ENCODE measurements at places on chromosomes 5 and 9.

- H3K27ac ChIP-seq: no peak overlapping the region
- H3K36me3 ChIP-seq: no peaks in the 10 kb centered on the region
- no peaks in the 10 kb centered on the region for H3K4me1 ChIP-seq
- H3K4me3 ChIP-seq: no peak overlapping the region
- no peaks in the 10 kb centered on the region for H3K27me3 ChIP-seq
Measured at GRCh38 chr9:78871086-78871451, 574.1 kb downstream of the PSAT1 start.

GRCh38 chr5:5437227-5438172, 15.0 kb downstream of the ICE1 start:
- no peak for DNase-seq
- H3K27ac ChIP-seq: no peak overlapping the region
- H3K4me3 ChIP-seq: no peak overlapping the region
- H3K4me1 ChIP-seq: no peaks in the 10 kb centered on the region
- H3K27me3 ChIP-seq: no peaks in the 10 kb centered on the region

GRCh38 chr9:138103111-138103848, 225.7 kb downstream of the CACNA1B start:
- no peaks in the 10 kb centered on the region for H3K27me3 ChIP-seq
- no peaks in the 10 kb centered on the region for H3K36me3 ChIP-seq
- no peak for DNase-seq
- no peaks in the 10 kb centered on the region for H3K4me1 ChIP-seq
- no peak overlapping the region for H3K4me3 ChIP-seq

- no peaks in the 10 kb centered on the region for H3K4me1 ChIP-seq
- H3K36me3 ChIP-seq: no peaks in the 10 kb centered on the region
- DNase-seq: no peak
- no peaks in the 10 kb centered on the region for H3K27me3 ChIP-seq
- no peak overlapping the region for H3K4me3 ChIP-seq
Measured at GRCh38 chr5:57911438-57911837, 428.8 kb upstream of the ACTBL2 start.

DNA sequence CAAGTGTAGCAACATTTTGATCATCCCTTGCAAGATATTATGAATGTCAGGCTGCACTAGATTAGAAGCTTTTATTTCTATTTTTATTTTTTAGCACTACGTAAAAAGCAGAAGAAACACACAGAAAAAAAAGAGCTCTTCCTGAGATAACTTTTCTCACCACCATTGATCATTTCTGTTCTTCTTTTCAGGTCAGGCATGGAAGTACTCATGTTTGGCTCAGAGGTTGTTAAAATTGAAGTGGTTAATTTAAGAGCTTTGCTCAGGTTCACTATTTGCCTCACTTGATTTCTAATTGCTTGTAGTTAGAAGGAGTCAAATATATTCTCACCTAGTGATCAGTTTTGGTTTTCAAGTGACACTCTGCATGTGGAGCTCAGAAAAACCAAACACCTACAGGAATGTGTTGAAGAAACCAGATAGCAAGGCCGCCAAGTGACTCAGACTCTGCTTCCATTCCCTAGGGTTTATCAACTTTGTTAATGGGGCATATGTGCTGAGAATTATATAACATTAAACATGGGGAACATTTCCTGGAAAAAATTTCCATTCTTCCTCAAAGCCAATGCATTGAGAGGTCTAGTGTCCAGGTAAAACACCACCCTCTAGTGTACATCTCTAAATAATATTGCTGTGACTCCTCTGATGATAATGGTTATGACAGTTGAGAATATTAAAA, 679.8 kb downstream of the CETN3 start:
- H3K4me1 ChIP-seq: no peaks in the 10 kb centered on the region
- H3K27ac ChIP-seq: no peak overlapping the region
- H3K4me3 ChIP-seq: no peak overlapping the region
- no peak for DNase-seq
- no peaks in the 10 kb centered on the region for H3K36me3 ChIP-seq

DNA sequence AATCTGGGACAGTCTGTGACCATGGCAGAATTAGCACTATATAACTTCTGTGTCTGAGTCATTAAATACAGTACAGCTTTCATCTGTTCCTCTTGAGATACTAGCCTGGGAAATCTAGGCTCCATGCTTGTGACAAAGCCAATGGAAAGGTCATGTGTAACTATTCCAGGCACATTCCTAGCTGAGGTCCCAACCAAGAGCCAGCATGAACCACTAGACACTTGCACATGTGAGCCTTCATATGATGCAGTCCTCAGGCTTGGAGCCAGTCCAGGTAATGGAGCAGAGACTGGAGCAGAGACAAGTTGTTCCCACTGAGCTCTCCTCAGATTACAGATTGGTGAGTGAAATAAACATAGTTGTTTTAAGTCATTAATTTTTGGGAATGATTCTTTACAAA, 412.4 kb upstream of the ZNF462 start:
- no peaks in the 10 kb centered on the region for H3K4me1 ChIP-seq
- DNase-seq: no peak
- no peaks in the 10 kb centered on the region for H3K36me3 ChIP-seq
- H3K27me3 ChIP-seq: no peaks in the 10 kb centered on the region
- no peak overlapping the region for H3K27ac ChIP-seq
- H3K4me3 ChIP-seq: no peak overlapping the region

DNA sequence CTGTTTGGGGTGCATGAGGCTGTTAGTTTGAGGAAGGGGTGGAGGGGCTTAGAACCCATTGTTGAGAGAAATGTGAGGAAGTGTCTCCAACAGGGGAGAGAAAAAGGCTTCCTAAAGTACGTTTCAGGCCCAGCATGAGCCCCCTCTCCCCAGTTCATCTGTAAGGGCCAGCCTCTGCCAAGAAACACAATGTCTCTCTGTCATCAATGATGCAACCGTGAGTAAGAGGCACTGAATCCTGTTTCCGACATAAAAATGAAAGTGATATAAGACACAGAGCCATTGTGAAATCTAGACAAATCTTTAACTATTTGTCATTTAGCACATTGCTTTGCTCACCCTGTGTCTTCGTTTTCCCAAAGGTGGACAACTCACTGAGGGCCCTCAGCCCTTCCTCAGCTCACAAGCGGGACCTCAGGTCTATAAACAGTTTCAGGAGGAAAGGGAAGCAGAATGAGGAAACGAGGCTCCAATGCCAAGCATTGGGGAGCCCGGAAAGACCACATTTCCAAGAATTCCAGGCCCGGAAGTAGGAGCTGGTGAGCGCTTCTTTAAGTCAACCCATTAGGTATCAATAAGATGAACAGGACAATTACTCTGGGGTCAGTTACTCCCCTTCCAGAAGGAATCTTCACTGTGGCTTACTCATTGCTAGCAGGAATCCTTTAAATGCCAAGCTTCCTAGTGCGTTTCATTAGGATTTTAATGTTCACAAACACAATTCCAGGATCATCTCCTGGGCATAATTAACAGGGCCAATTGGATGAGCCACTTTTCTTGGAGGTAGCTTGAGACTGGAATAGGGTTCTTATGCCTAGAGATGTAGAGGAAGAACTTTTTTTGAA, 59.0 kb upstream of the KLF4 start:
- DNase-seq: no peak
- H3K36me3 ChIP-seq: no peaks in the 10 kb centered on the region
- H3K27ac ChIP-seq: no peak overlapping the region
- H3K4me1 ChIP-seq: no peaks in the 10 kb centered on the region

DNA sequence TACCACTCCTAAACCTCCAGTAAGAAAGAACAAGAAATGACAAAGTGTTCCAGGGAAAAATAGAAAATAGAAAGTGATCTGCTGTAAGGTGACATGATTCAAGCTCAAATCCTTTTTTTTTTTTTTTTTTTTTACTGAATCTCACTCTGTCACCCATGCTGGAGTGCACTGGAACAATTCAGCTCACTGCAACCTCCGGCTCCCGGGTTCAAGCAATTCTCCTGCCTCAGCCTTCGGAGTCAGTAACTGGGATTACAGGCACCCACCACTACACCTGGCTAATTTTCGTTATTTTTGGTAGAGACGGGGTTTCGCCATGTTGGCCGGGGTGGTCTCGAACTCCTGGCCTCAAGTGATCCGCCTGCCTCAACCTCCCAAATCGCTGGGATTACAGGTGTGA, 35.9 kb downstream of the TTLL11 start:
- H3K36me3 ChIP-seq: no peaks in the 10 kb centered on the region
- DNase-seq: no peak
- H3K27me3 ChIP-seq: no peaks in the 10 kb centered on the region
- no peak overlapping the region for H3K4me3 ChIP-seq
- H3K4me1 ChIP-seq: peaks cover 2% of the 10 kb centered on the region
- H3K27ac ChIP-seq: no peak overlapping the region

DNA sequence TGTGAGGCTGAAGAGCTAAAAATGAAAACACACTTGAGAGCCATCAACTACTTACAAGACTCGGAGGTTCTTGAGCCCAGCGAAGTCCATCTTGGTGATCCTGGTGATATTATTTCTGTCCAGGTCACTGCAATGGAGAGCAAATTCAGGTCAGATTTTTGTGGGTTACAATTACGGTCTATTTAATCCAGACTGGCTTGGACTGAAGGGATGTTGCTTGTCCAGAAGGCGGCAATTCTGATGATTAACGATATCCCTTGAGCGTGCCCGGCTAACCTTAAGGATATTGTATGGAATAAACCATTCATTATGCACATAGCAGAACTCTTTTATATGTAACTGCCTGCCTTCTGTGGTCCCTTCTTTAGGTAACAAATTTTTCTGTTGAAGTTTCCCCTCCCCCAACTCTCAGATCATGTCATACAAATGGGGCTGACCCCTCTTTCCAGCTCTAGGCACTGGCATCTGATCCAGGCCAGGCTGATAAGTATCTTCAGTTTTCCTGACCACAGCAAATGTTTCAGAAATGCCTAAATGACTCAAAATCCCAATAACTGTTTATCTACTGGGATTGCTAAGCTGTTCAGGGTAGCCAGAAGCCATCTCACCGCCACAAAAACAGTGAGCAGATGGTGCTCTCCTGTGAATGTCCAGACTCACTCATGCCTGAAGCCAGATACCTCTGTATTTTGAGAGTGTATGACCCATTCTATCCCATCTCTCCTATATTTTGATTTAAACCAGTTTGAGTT, 49.4 kb downstream of the SLIT3 start:
- no peaks in the 10 kb centered on the region for H3K4me1 ChIP-seq
- H3K36me3 ChIP-seq: no peaks in the 10 kb centered on the region
- no peaks in the 10 kb centered on the region for H3K27me3 ChIP-seq
- H3K27ac ChIP-seq: no peak overlapping the region

- peaks cover 9% of the 10 kb centered on the region for H3K4me1 ChIP-seq
- H3K36me3 ChIP-seq: peaks cover 25% of the 10 kb centered on the region
- no peak for DNase-seq
- peaks cover 6% of the 10 kb centered on the region for H3K27me3 ChIP-seq
- no peak overlapping the region for H3K27ac ChIP-seq
- H3K4me3 ChIP-seq: peak overlapping the region; percentile 100
Measured at GRCh38 chr5:177304392-177305119, 957 bp downstream of the PRELID1 start.

- peaks cover 13% of the 10 kb centered on the region for H3K4me1 ChIP-seq
- no peaks in the 10 kb centered on the region for H3K27me3 ChIP-seq
- H3K4me3 ChIP-seq: no peak overlapping the region
- no peak for DNase-seq
Measured at GRCh38 chr9:92737216-92737606, 27.4 kb downstream of the BICD2 start.

GRCh38 chr9:68978066-68978465, 35.8 kb downstream of the PRKACG start:
- no peak for DNase-seq
- peaks cover 19% of the 10 kb centered on the region for H3K36me3 ChIP-seq
- no peak overlapping the region for H3K27ac ChIP-seq
- peaks cover 2% of the 10 kb centered on the region for H3K4me1 ChIP-seq
- H3K27me3 ChIP-seq: no peaks in the 10 kb centered on the region
- H3K4me3 ChIP-seq: no peak overlapping the region

- H3K27ac ChIP-seq: no peak overlapping the region
- H3K27me3 ChIP-seq: no peaks in the 10 kb centered on the region
- peaks cover 22% of the 10 kb centered on the region for H3K36me3 ChIP-seq
- no peak for DNase-seq
- H3K4me3 ChIP-seq: peak overlapping the region; percentile 70
Measured at GRCh38 chr9:128321879-128322403, 306 bp downstream of the TRUB2 start.

GRCh38 chr5:16981700-16982099, 45.6 kb upstream of the MYO10 start:
- peaks cover 6% of the 10 kb centered on the region for H3K27me3 ChIP-seq
- peaks cover 3% of the 10 kb centered on the region for H3K4me1 ChIP-seq
- no peak overlapping the region for H3K4me3 ChIP-seq
- no peak overlapping the region for H3K27ac ChIP-seq
- H3K36me3 ChIP-seq: no peaks in the 10 kb centered on the region

- H3K36me3 ChIP-seq: no peaks in the 10 kb centered on the region
- no peak overlapping the region for H3K27ac ChIP-seq
- H3K4me1 ChIP-seq: peaks cover 36% of the 10 kb centered on the region
- H3K27me3 ChIP-seq: no peaks in the 10 kb centered on the region
- no peak for DNase-seq
Measured at GRCh38 chr5:126124706-126125345, 298.4 kb upstream of the GRAMD2B start.

GRCh38 chr5:31415009-31415923, 116.6 kb downstream of the DROSHA start:
- no peaks in the 10 kb centered on the region for H3K27me3 ChIP-seq
- H3K4me3 ChIP-seq: no peak overlapping the region
- no peaks in the 10 kb centered on the region for H3K4me1 ChIP-seq
- H3K36me3 ChIP-seq: peaks cover 17% of the 10 kb centered on the region
- no peak for DNase-seq
- H3K27ac ChIP-seq: no peak overlapping the region

DNA sequence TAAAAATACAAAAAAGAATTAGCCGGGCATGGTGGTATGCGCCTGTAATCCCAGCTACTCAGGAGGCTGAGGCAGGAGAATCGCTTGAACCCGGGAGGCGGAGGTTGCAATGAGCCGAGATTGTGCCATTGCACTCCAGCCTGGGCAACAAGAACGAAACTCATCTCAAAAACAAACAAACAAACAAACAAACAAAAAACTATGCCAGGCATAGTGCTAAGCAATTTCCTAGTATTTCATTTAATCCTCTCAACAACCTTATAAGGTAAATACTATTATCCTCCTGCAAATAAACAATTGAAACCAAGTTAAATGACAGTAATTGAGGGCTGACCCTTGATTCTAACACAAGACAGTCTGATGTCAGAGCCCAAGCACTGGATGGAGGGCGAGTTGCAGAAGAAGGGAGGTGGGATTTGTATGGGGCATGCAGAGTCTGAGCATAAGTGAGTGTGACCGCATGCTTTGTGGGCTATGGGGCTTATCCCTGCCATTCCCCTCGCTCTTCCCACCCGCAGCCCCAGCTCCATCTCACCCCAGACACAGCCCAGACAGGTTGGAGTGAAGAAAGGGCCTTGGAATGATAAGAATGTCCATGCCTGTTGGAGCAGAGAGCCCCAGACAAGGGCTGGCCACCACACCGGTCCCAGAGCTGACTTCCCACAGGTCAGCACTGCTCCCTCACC, 24.3 kb upstream of the RPS14 start:
- H3K36me3 ChIP-seq: no peaks in the 10 kb centered on the region
- no peak overlapping the region for H3K27ac ChIP-seq
- no peak overlapping the region for H3K4me3 ChIP-seq
- DNase-seq: no peak

Measured in neuronal stem cell (in vitro differentiated cells).